ENCODE measurements at places on chromosomes 3 and 15.

- DNase-seq, result no peak
These were observed 18.0 kb upstream of the COMMD2 start for GRCh38 chr3:149770246-149770645.

DNA sequence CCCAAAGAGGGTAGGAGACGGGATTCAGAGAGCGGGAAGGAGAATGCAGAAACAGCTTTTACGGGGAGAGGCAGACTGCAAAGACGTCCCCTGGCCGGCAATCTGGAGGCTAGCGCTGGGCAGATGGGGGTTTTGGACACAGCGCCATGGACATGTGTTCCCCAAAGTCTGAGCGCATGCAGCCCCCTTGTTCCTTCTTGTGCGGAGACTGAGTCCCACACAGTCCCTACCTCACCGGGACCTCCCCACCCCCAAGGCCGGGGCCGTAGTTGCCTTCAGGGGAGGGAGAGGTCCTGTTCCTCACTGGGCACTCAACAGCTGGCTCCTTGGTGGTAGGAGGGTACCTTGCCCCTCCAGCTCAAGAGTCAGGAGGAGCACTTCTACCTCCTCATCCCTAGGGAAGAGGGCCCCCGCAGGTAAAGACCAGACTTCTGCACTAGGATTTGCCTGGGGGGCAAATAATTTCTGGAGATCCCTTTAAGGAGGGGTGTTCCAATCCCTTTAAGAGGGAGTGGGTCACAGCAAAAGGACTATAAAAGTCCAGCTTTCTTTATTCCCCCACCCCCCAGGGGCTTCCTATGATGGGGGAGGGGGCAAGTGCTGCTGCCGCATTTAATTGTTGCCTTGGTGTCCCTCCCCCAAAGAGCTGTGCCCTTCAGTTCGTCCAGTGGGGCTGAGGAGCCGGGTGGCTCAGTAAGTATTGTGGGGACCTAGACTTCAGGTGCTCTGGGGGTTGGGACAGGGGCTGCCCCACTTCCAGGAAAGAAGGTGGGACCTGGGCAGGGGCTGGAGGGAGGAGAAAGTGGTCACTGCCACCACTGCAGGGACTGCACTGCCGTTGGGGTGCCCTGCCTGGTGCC, 3.6 kb upstream of the BAHD1 start:
- no peak for DNase-seq

DNA sequence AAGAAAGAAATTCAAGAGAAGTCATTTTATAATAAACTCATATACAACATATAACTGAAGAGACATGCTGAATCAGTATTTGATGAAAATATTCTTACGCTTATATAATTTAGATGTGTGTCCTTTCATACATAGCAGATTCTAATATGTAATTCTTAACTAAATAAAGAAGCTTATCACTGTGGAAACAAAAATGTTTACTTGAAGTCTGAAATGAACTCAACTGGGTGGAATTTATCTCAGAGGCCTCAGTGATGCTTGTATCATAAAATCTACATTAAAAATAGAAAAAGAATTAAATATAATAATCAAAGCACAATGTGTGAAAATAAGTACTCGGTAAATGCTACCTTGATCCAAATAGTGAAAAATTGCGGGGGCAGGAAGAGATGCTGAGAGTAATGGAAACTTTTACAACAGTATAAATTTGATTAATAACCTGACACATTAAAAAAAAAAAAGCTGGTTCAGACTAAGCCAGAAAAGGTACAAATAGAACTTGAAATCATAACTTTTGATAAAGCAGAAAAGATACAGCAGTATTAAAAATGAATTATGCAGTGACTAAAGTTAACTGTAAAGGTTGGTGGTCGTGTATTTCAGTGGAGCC, 12.0 kb upstream of the CBLB start:
- DNase-seq, result no peak

- peak; percentile 53 for DNase-seq
These were observed 18.7 kb downstream of the ATP13A3 start for GRCh38 chr3:194468086-194468485.

- peak; percentile 86 for DNase-seq
These were observed 57.9 kb downstream of the TRAK1 start for GRCh38 chr3:42148982-42149432.

GRCh38 chr3:16415911-16416476, 97.5 kb downstream of the RFTN1 start:
- DNase-seq, result peak; percentile 22

DNA sequence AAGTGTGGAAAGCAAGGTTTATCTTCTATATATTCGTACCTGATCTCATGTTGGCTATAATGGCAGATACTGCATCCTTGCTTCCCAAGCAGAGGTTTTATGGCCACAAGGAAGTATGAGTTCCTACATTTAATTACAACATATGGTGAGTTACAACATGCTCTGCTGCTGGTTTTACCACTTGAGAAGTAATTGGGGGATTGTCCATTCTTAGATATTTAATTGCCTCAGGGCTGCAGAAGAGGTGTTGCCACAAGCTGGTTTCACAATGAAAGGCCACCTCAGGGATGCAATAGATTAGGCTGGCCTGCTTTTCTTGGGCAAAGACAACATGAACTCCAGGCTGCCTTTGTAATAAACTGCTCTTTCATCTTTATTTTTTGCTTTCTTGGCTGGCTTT, 48.6 kb downstream of the RAP2B start:
- peak; percentile 13 for DNase-seq

- DNase-seq, result peak; percentile 96
These were observed 160.2 kb upstream of the TBL1XR1 start for GRCh38 chr3:177357352-177358090.

GRCh38 chr3:32220006-32220405, 18.5 kb upstream of the CMTM8 start:
- DNase-seq, result peak; percentile 17

DNA sequence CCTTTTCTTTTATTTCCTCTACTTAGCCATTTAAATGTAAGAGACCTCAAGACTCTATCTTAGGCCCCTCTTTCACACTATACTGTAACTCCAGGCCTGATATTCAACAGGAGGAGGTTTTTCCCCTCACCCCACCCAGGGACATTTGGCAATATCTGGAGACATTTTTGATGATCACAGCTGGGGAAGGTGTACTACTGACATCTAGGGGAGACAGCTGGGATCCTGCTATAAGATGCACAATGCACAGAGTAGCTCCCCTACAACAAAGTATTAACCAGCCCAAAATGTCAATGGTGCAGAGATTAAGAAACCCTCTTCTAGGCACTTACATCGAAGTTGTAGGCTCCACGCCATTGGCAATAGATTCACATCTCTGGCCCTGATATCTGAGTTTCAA, 517.5 kb upstream of the UBE2E2 start:
- no peak for DNase-seq

GRCh38 chr3:118057086-118057485, 977.6 kb downstream of the IGSF11 start:
- DNase-seq, result no peak

DNA sequence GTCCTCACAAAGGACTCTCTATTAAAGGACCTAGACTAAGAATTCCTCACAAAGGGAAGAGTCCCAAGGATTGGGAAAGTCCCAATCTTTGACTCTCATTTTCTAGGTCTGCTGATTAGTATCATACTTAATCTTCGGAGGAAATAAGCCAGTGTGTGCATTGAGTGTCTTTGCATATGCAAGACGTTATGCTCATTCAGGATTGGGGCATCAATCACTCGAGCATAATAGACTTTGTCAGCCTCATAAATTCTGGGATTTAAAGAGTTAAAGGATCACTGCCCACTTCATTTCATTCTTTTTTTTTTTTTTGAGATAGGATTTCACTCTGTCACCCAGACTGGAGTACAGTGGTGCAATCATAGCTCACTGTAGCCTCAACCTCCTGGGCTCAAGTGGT, 154.3 kb downstream of the RBPMS2 start:
- no peak for DNase-seq

DNA sequence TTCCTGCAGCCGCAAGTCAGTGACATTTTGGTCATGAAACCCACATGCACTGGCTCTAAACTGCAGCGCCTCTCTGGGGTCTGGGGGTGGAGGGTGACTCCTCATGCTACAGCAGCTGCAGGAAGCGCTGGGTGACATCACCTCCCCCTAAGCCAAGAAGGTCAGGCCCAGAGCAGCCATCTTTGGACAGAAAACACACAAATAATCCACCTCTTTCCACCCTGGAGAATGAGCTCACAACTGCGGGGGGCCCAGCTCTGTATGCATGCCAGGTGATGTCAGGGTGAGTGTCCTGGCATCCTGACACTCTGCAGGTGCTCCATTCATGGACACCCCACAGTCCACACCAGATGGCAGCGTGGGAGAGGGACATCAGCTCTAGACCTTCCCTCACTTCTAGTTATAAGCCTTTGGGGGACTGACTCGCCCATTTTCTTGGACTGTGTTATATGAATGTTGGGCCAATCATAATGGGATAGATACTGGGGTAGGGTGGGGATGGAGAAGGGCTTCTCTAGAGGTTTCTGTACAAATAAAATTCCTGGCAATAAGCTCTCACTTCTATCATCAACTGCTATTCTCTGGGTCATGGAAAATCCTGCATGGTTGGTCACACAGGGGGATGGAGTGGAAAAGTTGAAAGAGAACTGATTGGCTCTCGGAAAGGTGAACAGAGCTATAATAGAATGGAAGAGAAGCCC, 70.7 kb upstream of the THBS1 start:
- DNase-seq, result no peak

- DNase-seq, result no peak
These were observed 190.4 kb upstream of the BCL6 start for GRCh38 chr3:187935623-187936156.

- no peak for DNase-seq
These were observed 9.1 kb upstream of the C3orf22 start for GRCh38 chr3:126567696-126568438.

GRCh38 chr15:66130496-66131034, 123.0 kb downstream of the MEGF11 start:
- DNase-seq, result no peak

GRCh38 chr15:60982249-60982910, 246.7 kb downstream of the RORA start:
- peak; percentile 60 for DNase-seq

DNA sequence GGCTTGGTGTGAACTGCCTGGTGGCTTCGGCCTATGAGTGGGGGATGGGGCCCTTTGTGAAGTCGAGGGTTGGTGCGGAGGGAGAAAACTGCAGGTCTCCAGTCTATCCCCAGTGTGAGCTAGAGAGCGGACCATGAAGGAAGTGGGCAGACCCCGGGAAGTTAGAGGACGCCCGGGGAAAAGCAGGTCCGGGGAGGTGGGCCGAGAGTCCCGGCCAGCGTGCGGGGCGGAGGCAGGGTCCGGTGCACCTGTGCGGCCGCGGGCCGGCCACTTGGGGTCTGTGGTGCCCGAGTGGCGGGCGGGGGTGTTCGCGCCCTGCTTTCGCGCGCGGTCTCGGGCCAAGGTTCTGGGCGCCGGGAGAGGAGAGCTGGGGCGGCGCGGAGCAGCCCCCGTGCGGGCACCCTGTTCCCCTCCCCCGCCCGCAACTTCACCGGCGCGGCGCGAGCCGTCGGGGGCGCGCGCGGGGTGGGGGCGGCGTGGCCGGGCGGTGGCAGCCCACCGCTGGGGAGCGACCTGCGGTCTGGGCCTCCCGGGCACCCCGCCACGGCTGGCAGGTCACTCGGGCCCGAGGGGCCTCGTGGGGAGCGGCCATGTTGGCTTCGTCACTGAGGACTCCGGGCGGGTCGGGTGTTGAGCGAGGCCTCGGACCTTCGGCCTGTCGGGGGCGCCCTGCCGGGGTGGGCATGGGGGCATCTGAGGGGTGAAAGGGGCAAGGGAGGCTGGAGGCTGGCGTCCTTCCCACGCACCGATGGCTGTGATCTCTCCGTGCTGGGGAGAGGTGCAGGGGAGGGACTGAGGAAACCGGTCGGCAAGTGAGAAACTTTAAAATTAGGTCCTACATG, 4.8 kb downstream of the UBE2E1 start:
- DNase-seq, result no peak

- no peak for DNase-seq
These were observed 422.1 kb upstream of the TGFBR2 start for GRCh38 chr3:30184091-30184810.

GRCh38 chr3:31248563-31248992, 284.1 kb upstream of the STT3B start:
- DNase-seq, result no peak

- DNase-seq, result peak; percentile 56
These were observed 16.5 kb upstream of the TIMP4 start for GRCh38 chr3:12175137-12175593.

GRCh38 chr3:35648347-35648746, 9.0 kb downstream of the ARPP21 start:
- DNase-seq, result peak; percentile 43

DNA sequence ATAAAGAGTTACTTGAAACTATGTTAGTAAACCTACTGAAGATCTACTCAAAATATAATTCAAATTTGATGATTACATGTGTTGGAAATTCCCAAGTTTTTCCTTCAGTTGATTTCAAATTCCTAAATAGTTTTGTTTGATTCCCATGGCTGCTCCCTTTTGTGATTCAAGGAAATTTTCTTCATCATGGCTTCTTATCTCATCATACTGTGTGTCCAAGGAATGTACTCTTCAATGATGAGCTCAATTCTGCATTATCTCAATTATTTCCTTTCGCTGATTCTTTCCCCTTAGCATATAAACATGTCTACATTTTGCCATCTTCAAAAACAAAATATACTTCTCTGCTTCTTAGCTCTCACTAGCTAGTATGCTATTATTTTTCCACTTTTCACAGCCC, 460.4 kb upstream of the NAALADL2 start:
- DNase-seq, result peak; percentile 44

DNA sequence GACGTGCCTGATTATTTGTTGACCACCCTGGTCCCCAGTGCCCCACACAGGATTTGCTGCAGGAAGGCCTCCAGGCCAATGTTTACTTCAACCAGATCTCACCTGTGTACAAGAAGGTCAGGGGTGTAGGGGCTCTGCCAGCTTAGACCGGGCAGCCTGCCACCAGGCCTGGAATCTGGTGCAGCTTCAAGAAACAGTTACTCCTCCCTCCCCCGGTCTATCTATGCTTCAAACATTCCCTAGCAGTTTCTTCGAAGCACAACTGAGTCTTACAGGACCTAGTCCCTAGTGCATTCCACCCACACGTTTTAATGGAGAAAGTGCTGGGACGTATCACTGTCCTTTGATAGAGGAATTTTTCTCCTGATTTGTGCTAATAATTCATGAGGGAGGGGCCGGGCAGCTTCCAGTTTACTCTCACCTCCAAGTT, 8.0 kb downstream of the SH3BP5 start:
- peak; percentile 57 for DNase-seq

DNA sequence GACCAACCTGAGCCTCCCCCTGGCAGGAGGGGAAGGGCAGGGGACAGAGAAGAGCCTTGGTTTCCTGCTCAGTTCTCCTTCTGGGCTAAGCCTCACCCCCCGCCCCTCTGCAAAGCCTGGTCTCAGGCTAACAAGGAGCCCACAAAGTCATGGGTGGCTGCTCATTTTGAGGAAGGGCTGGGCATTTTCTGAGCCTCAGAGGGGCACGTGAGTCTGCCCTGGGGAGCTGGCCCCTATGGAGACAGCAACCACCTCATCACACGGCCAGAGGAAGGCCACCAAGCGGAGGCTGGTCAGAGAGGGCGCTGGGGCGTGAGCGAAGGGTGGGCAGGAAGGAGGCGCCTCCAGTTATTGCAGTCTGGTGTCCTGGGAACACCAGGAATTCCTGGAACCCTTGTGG, 18.7 kb downstream of the ABTB1 start:
- no peak for DNase-seq
